ENCODE measurements at places on chromosomes 4 and X.

DNA sequence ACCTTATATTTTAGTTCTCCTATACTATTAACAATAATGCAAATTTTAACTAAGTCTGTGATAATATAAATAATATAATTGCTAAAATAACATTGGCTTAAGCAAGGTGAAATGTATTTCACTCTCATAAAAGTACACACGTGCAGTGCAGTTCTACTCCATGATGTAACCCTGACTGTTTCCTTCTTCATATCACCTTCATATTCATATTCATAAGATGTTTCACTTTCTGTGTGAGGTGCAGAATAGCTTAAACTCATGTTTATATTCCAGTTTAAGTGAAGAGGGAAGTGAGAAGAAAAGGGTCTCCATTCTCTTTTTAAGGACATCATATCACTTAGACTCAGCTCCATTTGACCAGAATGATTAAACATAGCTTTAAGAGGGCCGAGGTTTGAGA is 1810.0 kb upstream of the PCDH10 start:
- no peak for DNase-seq

DNA sequence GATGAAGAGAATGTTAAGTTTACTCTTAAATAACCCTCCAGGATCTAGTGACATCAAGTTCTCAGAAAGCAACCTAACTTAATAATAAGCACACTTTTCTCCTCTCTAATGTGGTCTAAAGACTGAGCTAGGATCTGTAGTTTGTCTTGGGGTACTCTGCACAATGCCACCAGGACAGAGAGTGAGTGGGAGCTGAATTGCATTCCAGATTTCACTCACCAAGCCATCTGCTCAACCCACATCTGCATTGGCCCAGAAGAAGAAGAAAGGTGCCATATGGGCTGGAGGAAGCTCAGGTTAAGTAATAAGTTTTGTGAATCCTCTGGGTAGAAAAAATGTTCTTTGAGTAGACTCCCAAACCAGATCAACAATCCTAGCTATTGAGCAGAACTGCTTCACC is 384.6 kb downstream of the PPP3CA start:
- no peak for DNase-seq

GRCh38 chr4:8597791-8598190 is 5.2 kb downstream of the CPZ start:
- no peak for DNase-seq

- DNase-seq, result no peak
Measured at GRCh38 chr4:186272699-186273391, 6.9 kb downstream of the F11 start.

GRCh38 chr4:87075876-87076275 is 141.1 kb downstream of the AFF1 start:
- no peak for DNase-seq

DNA sequence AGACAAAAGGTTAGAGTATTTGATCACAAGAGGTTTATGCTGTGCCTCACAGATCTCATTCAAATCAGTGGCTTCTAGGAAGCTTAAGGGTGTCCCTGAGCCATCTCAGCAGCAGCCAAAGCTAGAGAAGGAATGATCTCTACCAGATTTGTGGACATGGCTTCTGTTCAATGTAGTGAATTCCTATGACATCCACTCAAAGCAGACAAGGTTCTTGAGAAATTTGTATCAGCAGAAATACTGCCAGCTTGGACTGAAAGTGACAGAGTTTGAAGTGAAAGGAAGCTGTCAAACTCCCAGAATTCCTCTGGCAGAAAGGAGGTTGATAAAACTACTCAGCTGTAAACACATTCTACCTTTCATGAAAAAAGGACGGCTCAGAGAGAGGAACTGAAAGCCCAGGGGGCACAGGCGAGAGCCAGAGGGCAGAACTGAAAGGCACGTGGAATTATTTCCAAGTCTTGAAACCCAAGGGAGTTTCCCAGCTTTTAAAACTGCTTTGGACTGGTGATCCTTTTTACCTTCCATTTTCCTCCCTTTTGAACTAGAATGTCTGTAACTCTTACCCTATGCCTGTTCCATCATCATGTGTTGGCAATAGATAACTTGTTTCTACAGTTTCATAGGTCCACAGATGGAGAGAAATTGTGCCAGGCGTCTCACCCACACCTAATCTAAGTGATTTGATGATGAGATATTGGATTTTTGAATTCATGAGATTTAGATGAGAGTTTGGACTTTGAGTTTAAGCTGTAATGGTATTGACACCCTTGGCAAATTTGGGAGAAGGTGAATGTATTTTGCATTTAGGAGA is 14.5 kb upstream of the MED14 start:
- DNase-seq, result peak; percentile 71

- DNase-seq, result peak; percentile 24
Measured at GRCh38 chrX:13373431-13374187, 53.8 kb upstream of the ATXN3L start.

- no peak for DNase-seq
Measured at GRCh38 chr4:24411806-24412205, 172.5 kb downstream of the DHX15 start.

DNA sequence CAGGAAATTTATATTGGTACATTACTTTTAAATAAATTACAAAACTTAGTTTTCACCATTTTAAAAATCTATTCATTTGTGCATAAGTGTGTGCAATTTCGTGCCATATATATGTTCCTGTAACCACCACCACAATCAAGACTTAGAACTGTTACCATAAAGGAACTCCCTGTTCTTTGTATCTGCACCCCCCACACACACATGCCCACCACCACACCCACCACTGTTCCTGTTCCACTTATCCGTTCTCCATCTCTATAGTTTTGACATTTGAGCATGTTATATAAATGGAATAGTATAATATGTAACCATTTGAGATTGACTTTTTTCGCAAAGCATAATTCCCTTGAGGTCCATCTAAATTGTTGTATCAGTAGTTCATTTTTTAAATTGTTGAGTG is 73.7 kb downstream of the TAF1 start:
- no peak for DNase-seq

DNA sequence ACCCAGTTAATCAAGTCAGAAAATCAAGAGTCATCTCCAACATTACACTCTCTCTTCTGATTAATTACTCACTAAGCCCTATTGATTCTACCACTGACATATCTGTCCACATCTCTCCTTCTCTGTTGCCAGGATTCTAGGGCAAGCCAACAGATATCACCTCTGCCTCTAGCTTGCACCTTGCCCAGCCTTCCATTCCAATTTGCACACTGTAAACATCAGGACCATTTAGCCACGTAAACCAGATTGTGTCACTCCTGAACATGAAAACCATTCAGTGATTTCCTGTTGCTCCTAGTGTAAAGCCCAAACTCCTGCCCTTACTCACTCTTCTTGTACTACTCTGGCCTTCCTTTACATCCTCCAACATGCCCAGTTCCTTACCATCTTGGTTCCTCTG is 68.0 kb upstream of the PLS3 start:
- no peak for DNase-seq

DNA sequence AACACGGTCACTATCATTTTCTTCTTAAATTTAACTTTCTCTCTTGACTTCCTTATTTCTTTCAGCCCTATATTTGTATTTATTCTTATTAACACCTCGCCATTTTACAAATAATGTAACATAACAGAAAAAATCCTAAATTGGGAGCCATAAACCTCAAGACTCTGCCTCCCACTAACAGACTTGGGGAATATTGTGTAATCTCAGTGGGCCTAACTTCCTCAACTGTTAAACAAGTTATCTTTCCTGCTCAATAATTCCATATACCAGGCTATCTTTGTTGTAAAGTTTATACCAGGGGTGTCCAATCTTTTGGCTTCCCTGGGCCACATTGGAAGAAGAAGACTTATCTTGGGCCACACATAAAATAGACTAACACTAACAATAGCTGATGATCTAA is 26.2 kb downstream of the PRSS12 start:
- DNase-seq, result peak; percentile 11

GRCh38 chrX:142249721-142250120 is 44.6 kb upstream of the MAGEC2 start:
- no peak for DNase-seq

GRCh38 chr4:13765539-13765938 is 138.0 kb upstream of the BOD1L1 start:
- no peak for DNase-seq

GRCh38 chr4:141238186-141238585 is 17.5 kb downstream of the ZNF330 start:
- no peak for DNase-seq

GRCh38 chr4:77697860-77698590 is 92.4 kb downstream of the CXCL13 start:
- DNase-seq, result no peak

DNA sequence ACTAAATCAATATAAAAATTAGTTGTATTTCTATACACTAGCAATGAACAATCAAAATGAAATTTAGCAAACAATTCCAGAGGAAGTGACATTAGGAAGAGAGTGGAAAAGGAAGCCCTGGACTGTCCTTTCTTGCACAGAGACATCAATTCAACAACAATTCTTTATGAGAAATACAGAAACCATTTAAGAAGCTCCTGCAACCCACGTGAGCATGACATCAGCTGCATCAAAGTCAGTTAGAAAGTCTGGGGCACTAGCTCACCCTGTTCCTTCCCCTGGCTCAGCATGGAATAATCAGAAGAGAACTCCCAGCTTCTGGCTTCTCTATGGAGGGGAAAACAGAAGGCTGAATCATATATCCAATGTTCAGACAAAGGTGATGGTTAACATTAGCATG is 48.6 kb upstream of the STARD8 start:
- peak; percentile 53 for DNase-seq

GRCh38 chr4:142367418-142368180 is 478.5 kb downstream of the INPP4B start:
- DNase-seq, result no peak

- DNase-seq, result no peak
Measured at GRCh38 chr4:158856852-158857251, 88.0 kb downstream of the FNIP2 start.

- peak; percentile 68 for DNase-seq
Measured at GRCh38 chr4:13413729-13414437, 70.3 kb downstream of the RAB28 start.

DNA sequence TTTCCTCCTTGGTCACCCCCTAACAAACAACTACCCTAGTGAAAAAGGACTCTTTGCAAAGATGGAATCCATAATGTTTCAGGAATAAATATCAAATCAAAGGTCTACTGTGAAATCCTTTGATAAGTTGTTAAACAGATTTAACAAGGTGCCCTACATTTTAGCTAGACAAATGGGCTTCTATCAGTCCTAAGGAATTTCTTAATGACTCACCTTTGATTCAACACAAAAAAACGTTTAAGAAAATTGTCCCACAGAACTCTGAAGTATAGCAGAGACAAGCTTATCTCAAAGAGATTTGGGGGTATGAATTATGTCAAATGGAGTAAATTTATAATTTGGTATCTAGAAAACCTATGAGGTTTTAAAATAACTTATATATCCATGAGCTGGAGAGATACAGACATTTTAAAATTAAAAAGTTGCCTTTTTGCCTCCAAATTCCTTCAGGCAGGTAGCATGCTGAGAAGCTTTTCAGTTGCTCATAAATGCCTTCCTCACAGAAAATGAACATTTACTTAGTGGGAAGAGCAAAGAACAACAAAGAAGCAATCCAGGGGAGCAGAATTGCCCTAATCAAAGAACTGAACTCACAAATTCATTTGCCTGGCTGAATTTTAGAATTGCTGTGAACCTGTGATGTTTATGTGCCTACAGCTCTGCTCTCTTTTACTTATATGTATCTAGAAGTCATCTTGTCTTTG is 649.3 kb downstream of the STPG2 start:
- DNase-seq, result no peak

DNA sequence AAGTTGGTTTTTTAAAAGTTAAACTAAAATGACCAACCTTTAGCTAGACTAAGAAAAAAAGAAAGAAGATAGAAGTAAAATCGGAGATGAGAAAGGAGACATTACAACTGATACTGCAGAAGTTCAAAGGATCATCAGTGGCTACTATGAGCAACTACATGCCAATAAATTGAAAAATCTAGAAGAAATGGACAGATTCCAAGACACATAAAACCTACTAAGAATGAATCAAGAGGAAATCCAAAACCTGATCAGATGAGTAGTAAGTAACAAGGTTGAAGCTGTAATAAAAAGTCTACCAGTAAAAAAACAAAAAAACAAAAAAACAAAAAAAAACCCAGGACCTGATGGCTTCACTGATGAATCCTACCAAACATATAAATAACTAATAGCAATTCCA is 16.1 kb downstream of the IQCM start:
- no peak for DNase-seq

DNA sequence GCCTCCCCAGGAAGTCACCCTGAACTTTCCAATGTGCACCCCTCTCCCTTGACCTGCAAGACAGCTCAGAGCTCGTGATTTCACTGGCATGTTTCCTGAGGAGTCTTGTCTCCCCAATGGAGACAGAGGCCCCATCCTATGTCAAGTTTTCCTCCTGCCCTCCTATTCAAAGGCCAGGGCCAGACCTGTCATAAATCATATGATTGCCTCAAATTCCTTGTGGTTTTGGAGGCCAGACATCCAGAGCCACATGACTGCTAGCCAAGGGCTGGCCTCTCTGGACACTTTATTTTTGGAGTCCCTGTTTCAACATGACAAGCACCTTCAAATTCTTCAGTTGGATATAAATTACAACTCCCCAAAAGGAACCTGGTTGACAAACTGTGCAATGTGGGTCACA is 76.0 kb upstream of the TFDP3 start:
- no peak for DNase-seq

GRCh38 chrX:129577473-129577872 is 37.4 kb downstream of the OCRL start:
- DNase-seq, result no peak

GRCh38 chr4:87498446-87498900 is 30.7 kb downstream of the SPARCL1 start:
- no peak for DNase-seq

DNA sequence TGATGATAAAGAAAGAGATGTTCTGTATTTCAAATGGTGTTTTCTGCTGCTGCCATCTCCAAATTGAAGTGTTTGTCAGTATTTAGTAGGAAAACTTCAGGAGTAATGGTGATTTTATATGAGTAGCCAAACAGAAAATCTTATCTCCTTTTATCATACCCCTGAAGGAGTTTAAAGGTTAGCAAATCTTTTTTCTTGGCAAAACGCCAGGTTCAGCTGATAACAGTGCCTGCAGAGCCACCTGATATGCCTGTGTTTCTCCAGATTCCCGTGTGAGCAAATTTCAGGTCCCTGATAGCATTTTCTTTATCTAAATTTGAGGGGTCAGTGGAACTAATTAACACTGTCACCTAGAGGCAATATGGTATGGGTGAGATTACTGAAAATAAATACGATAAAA is 65.8 kb upstream of the ETNPPL start:
- DNase-seq, result no peak

DNA sequence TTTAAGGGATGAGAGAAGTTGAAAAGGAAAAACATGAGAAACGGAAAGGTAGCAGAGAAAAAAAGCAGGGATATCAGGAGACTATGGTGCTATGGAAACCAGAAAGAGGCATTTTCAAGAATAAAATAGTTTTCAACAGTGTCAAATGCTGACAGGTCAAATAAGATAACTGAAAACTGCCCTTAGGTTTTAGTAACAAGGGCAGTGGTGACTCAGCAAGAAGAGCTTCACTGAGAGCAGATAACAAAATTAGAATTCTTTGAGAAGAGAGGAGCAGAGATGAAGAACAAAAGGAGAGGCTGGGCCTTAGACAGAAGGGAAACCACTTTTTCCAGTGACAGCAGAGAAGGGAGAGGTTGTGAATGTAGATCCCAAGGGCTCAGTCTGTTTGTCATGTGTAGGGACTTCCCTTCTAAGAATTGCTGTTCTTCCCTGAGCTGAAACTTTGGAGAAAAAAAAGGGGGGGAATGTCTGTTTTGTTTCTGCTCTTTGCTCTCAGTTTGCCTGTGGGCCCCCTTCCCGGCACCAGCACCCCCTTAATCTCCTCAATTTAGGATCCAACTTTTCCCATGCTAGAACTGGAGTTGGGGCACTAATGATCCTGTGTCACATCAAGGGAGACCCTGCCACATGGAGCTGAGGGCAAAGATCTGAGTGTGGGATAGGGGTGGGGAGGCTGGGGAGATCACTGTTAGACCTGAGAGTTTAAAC is 26.8 kb upstream of the MAGEA10 start:
- DNase-seq, result no peak
